ENCODE measurements at places on chromosomes 12 and 14. TPM values are rescaled to one million over a fixed set of nuclear protein-coding genes. Genes with fewer than 3 reads are reported as not detected.

DNA sequence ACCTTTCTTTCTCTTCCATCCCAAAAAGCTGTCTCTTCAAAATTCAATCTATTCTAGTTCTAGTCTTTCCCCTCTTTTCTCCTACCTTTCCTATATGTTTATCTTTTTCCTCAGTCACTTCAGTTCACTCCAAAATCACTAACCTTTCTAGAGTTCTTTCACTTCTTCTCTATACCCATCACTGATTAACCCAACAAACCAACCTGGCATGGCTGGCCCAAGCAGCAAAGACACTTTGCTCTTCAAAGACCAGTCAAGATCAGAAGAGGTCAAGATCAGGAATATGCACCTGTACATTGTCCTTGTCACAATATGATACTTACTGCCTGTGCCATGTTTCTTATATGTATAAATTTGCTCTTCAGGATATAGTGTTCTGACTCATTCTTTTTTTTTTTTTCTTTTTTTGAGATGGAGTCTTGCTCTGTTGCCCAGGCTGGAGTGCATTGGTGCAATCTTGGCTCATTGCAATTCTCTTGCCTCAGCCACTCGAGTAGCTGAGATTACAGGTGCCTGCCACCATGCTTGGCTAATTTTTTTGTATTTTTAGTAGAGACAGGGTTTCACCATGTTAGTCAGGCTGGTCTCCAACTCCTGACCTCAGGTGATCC is 112.9 kb downstream of the C12orf42 start:
- no peak for DNase-seq

DNA sequence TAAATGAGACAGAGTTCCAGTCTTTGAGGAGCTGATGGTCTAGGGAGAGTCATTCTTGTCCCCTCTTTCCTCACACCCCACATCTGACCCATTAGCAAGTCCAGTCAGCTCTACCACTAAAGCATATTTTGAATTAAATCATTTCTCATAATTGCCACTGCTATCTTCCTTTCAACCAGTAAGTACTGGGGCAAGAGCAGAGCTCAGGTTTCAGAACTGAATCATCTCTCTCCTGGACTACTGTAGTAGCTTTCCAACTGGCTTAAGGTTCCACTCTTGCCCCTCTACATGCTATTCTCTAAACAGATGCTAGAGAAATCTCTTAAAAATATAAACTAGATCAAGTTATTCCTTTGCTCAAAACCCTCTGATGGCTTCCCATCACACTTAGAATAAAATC is 218.3 kb downstream of the TTC6 start:
- no peak for DNase-seq

DNA sequence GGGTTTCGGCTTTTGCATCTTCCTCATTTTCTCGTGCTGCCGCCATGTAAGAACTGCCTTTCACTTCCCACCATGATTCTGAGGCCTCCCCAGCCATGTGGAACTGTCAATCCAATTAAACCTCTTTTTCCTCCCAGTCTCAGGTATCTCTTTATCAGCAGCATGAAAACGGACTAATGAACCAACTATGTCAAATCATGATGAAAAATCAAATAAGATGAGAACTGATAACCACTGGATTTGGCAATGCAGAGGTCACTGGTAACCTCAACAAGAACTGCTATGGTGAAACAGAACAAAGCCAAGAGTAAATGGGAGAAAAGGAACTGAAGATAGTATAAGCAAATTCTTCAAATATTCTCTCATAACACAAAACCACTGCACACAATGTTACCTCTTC is 6.0 kb downstream of the EML5 start:
- no peak for DNase-seq

- no peak for DNase-seq
These were observed 51.5 kb downstream of the EID3 start for GRCh38 chr12:104354868-104355570.

GRCh38 chr12:57892232-57892972 is 45.9 kb upstream of the CTDSP2 start:
- DNase-seq, result no peak

Gene CD163L1
- polyA plus RNA-seq, result 1.9 TPM

Gene COX8C
- 0.32 TPM for polyA plus RNA-seq

Gene WNT1
- not detected for polyA plus RNA-seq

Gene ACSM4
- polyA plus RNA-seq, result not detected
